Aorta (tissue), 5 donors: ENCODE measurements at places on chromosomes 3 and 15.

GRCh38 chr3:102827386-102827785, 392.6 kb downstream of the ZPLD1 start:
- DNase-seq: no peak
- no peaks in the 10 kb centered on the region for H3K4me1 ChIP-seq
- no peak overlapping the region for H3K27ac ChIP-seq
- H3K36me3 ChIP-seq: no peaks in the 10 kb centered on the region
- H3K4me3 ChIP-seq: no peak overlapping the region
- H3K27me3 ChIP-seq: no peaks in the 10 kb centered on the region

- peaks cover 3% of the 10 kb centered on the region for H3K4me1 ChIP-seq
- no peak for DNase-seq
- no peaks in the 10 kb centered on the region for H3K27me3 ChIP-seq
- H3K27ac ChIP-seq: no peak overlapping the region
Measured at GRCh38 chr3:177193688-177194268, 3.5 kb downstream of the TBL1XR1 start.

- no peaks in the 10 kb centered on the region for H3K4me1 ChIP-seq
- no peak overlapping the region for H3K4me3 ChIP-seq
- DNase-seq: no peak
- H3K36me3 ChIP-seq: no peaks in the 10 kb centered on the region
- no peaks in the 10 kb centered on the region for H3K27me3 ChIP-seq
Measured at GRCh38 chr3:149494759-149495580, 20.5 kb downstream of the TM4SF4 start.

DNA sequence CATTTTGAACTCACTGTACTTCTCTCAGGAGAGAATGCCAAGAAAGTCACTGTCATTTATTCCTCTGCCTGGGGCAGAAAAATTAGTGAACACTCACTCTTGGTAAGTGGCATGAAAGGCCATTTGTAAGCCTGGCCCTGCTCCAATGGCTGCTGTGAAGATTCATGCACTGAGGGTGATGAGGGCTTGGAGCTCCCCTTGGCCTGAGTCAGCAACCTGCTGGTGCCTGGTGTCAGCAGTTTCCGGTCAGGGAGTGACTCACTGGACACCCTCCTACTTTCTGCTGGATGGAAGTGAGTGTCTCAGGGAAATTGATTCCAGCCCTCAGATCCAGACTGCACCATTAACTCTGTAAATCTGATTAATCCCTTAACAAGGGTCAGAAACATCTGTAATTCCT, 37.6 kb downstream of the TRA2B start:
- H3K27ac ChIP-seq: no peak overlapping the region
- H3K27me3 ChIP-seq: no peaks in the 10 kb centered on the region
- DNase-seq: no peak
- H3K4me3 ChIP-seq: no peak overlapping the region

DNA sequence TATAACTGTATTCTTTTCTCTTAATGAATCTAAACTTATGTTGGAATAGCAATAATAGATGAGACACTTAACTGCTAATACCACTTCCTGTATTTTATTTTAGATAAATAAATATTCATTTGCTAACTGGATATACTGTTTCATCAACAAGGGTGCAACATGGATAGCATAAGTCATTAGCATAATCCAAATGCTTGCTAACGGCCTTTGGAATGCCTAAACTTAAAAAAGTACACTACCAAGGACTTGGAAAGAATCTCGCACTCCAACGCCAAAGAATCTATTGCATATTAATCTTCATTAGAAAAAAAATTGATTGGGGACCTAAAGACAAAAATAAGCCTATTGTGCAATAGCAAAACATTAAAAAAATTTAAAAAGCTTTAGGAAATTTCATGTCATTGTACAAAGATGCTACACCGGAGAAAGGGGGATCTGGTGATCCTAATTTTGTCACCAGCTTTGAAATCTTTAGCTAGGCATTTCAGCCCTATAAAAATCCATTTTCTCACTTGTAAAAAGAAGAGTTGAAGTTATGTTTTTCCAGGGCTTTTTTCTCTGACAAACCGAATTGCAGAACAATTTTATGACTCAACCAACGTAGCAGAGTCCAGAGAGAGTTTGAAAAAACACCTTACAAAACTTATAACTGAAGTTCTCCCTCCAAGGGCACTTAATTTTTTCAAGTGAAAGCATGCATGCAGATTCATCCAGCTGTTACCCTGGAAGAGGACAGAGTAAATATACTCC, 4.1 kb downstream of the VGLL3 start:
- no peaks in the 10 kb centered on the region for H3K36me3 ChIP-seq
- peak overlapping the region; percentile 4 for H3K4me3 ChIP-seq
- peaks cover 12% of the 10 kb centered on the region for H3K4me1 ChIP-seq
- no peak for DNase-seq

- H3K36me3 ChIP-seq: no peaks in the 10 kb centered on the region
- DNase-seq: no peak
- H3K4me3 ChIP-seq: no peak overlapping the region
- H3K27ac ChIP-seq: no peak overlapping the region
Measured at GRCh38 chr15:85832394-85832793, 37.7 kb upstream of the KLHL25 start.

GRCh38 chr3:111610612-111611054, 15.5 kb upstream of the ZBED2 start:
- no peaks in the 10 kb centered on the region for H3K4me1 ChIP-seq
- no peaks in the 10 kb centered on the region for H3K27me3 ChIP-seq
- no peak overlapping the region for H3K27ac ChIP-seq

- no peak overlapping the region for H3K27ac ChIP-seq
- H3K4me1 ChIP-seq: no peaks in the 10 kb centered on the region
- H3K36me3 ChIP-seq: no peaks in the 10 kb centered on the region
- no peak overlapping the region for H3K4me3 ChIP-seq
Measured at GRCh38 chr3:133831966-133832801, 26.6 kb downstream of the SRPRB start.

GRCh38 chr3:46395766-46396530, 10.9 kb downstream of the CCR5AS start:
- no peak overlapping the region for H3K27ac ChIP-seq
- H3K4me1 ChIP-seq: no peaks in the 10 kb centered on the region
- DNase-seq: no peak
- H3K36me3 ChIP-seq: no peaks in the 10 kb centered on the region
- H3K27me3 ChIP-seq: no peaks in the 10 kb centered on the region

DNA sequence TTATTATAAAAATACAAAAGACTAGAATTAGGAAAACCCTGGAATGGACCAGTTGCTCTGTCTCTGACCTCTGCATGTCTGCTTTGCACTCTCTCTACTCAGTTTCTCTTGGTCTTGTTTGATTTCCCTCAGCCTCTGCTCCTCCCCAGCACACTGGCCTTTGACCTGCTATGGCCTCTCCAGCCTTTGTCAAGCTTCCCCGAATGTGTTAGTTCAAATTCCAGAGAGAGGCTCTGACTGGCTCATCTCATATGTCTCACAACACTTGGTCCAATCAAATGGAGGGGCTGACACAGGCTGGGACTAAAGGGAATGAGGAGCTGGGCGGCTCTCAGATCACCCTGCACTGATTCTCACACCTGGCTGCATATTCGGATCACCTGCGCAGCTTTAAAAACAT, 52.4 kb upstream of the CMTM8 start:
- no peaks in the 10 kb centered on the region for H3K27me3 ChIP-seq
- H3K4me3 ChIP-seq: no peak overlapping the region
- H3K27ac ChIP-seq: no peak overlapping the region
- no peaks in the 10 kb centered on the region for H3K4me1 ChIP-seq
- no peak for DNase-seq
